ENCODE measurements at places on chromosomes 1 and 21.

DNA sequence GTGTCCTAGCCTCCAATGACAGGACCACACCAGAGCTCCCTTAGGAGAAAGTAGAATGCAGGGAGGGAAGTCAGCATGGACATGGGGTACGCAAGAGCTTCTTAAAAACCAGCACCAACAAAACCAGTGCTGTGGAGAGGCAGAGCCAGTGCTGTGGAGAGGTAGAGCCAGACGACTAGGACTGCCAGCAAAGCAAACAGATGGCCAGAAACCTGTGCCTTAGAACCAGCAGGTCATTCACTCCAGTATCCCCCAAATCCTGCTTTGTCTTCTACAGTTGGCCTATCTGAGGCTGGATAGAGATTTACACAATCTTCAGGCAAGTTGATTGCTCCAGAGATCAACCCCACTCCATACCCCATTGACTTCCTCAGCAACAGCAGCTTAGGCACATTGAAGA lies 459.9 kb upstream of the CAMK1G start:
- no peak for DNase-seq

DNA sequence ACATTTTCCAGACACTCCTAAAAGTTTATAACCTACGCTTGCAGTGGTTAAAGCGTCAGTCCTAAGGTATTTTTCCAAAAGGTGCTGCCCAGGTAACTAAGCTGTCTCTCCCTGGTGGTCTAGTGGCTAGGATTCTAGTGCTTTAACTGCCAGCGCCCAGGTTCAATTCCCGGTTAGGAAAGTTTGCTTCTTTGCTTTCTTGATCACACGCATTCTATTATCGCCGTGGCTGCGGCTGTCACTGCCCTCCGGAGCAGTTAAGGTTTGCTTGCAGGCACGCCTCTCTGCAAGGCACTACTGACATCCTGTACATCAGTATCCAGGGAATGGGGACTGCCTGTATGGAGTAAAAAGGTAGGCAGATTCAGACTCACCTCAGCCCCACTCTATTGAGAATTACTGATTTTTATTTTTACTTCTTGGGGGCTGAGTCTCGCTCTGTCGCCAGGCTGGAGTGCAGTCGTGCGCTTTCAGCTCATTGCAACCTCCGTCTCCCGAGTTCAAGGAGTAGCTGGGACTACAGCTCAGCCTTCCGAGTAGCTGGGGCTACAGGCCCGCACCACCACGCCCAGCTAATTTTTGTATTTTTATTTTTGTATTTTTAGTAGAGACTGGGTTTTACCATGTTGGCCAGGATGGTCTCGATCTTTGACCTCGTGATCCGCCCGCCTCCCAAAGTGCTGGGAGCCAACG lies 53.2 kb upstream of the CFAP126 start:
- DNase-seq = no peak

GRCh38 chr21:30211071-30211470 lies 4.8 kb downstream of the CLDN8 start:
- no peak for DNase-seq

GRCh38 chr1:51373898-51374297 lies 43.5 kb upstream of the TTC39A start:
- no peak for DNase-seq

- DNase-seq = no peak
Observed at GRCh38 chr1:172969611-172970010, 81.1 kb downstream of the TNFSF18 start.

DNA sequence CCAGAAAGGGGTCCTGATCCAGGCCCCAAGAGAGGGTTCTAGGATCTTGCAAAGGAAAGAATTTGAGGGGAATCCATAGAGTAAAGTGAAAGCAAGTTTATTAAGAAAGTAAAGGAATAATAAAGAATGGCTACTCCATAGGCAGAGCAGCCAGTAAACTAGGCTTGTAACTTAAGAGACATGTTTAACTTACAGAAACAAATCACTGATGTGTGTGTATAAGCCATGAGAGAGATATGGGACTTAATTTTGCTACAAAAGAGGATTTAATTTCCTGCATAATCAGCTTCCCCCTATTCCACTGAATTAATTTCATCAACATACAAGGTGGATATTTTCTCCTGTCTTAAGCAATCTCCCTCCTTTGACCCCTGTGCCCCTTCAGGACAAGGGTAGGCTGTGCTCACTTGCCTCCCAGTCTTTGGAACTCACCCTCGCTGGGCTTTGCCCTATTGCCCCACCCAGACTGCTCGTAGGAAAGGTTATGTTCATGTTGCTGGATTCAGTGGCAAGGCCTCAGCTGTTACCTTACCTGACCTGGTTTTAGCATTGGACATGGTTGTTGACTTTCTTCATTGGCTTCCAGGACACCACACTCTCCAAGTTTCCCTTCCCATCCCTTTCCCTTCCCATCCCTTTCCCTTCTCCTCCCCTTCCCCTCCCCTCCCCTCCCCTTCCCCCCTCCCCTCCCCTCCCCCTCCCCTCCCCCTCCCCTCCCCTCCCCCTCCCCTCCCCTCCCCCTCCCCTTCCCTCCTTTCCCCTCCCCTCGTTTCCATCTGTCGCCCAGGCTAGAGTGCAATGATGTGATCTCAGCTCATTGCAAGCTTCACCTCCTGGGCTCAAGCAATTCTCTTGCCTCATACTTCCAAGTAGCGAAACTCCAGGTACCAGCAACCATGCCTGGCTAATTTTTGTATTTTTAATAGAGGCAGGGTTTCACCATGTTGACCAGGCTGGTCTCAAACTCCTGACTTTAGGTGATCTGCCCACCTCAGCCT lies 44.6 kb downstream of the TBCE start:
- no peak for DNase-seq

- DNase-seq = no peak
Observed at GRCh38 chr1:47449822-47450552, 12.1 kb downstream of the FOXD2 start.

DNA sequence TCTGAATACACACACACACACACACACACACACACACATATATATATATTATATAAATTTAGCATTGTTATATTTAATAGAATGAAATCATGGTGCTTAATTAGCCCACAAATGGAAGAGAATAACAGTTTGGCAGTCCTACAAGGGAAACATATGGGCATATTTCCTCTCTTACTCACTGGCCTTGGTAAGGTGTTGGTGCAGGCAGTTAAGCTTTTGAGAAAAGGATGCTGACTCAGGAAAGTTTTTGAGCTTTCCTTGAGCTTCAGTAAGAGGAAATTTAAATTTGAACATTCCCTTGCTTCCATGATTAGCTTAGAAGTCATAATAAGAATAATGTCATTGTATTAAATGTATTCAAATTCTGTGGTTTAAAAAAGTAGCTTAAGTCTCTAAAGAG lies 37.0 kb upstream of the B3GALT5 start:
- no peak for DNase-seq

- no peak for DNase-seq
Observed at GRCh38 chr1:58324558-58324957, 222.0 kb downstream of the OMA1 start.

- peak; percentile 30 for DNase-seq
Observed at GRCh38 chr1:150562446-150563339, 13.5 kb downstream of the ADAMTSL4 start.

- no peak for DNase-seq
Observed at GRCh38 chr1:908661-909060, 15.1 kb upstream of the SAMD11 start.

GRCh38 chr1:246608616-246609376 lies 42.5 kb downstream of the CNST start:
- no peak for DNase-seq

DNA sequence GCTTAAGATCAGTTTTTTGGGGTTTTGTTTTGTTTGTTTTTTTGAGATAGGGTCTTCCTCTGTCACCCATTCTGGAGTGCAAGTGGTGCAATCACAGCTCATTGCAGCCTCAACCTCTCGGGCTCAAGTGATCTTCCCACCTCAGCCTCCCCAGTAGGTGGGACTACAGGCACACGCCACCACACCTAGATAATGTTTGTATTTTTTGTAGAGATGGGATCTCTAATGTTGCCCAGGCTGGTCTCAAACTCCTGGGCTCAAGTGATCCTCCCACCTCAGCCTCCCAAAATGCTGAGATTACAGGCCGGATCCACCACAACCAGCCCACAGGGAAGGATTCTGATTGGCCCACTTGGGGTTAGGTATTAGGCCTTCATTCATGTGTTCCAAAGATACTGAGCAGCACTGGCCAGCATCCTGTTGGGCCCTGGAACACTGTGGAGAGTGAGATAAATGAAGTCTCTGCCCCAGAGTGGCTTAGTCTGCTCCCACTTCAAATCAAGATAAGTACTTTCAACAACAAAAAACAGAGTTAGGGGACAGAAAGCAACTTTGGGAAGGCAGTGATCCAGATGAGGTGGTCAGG lies 54.7 kb downstream of the PTP4A2 start:
- no peak for DNase-seq

- no peak for DNase-seq
Observed at GRCh38 chr1:94622757-94623156, 81.2 kb upstream of the F3 start.

DNA sequence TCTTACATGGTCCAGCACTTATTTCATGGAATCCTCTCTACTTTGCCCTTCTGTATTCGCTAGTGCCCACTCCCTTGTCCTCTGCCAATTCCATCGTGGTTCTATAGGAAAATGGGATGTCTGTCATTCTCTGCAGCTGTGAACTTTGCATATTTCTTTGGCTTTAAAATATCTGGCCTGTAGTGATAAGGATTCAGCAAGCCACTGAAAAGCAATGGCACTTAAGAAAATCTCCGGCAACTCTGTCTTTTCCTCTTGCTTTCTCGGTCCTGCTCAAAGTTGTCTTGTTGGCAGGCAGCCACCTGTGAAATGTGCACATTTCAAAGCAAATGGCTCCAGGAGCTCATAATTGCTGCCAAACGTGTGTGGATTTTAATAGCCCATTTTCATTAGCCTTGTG lies 91.8 kb downstream of the CHD1L start:
- no peak for DNase-seq

GRCh38 chr1:106831511-106831910 lies 225.0 kb upstream of the PRMT6 start:
- DNase-seq = no peak

- DNase-seq = no peak
Observed at GRCh38 chr1:15627343-15627988, 10.2 kb downstream of the DDI2 start.

DNA sequence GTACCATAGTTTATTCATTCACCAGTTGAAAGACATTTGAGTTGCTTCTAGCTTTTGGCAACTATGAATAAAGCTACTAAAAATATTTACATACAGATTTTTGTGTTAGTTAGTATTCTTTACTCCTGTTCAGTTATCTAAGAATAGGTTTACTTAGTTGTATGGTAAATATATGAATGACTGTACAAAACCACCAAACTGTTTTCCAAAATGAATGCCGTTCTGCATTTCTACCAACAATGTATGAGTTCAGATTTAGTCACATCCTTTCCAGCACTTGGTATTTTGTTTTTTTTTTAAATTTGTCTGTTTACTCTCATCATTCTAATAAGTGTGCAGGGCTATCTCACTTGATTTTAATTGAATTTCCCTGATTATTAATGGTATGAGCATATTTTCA lies 3.4 kb upstream of the KIFAP3 start:
- DNase-seq = no peak

GRCh38 chr1:84936116-84936810 lies 43.3 kb upstream of the LPAR3 start:
- DNase-seq = no peak

DNA sequence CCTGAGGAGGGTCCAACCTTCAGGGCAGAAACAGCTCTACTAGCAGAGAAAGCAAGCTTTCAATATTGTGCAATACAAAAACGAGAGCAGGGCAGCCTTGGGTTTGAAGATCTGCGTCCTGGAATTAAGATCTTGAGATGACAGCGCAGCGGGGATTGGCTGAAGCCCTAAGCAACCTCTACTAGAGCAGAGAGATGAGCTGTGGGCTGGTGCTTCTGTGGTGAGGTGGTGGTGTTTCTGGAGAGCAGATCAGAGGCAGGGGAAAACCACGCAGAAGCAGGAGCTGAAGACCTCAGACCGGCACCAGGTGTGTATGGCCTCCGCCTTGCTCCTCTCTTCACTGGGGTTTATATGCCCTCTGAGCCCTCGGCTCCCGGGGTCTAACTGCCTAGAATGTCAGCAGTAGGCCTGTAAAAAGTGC lies 12.5 kb downstream of the TRAF3IP3 start:
- DNase-seq = peak; percentile 52

All from activated naive CD8-positive, alpha-beta T cell treated with anti-CD3 and anti-CD28 coated beads, Interleukin-2, amount 50 U/mL, for 16 hours (primary cell).